AG10803 (cell line): ENCODE measurements at places on chromosomes 11 and 22.
A peak's percentile ranks its signal among the peaks of the same experiment; 100 is the strongest.

GRCh38 chr11:64539711-64540427 is 51.2 kb upstream of the SLC22A12 start:
- no peak for DNase-seq

GRCh38 chr22:37638391-37639069 is 939 bp upstream of the SH3BP1 start:
- no peak for DNase-seq

- DNase-seq, result no peak
Observed at GRCh38 chr11:91698845-91699244, 525.8 kb upstream of the FAT3 start.

DNA sequence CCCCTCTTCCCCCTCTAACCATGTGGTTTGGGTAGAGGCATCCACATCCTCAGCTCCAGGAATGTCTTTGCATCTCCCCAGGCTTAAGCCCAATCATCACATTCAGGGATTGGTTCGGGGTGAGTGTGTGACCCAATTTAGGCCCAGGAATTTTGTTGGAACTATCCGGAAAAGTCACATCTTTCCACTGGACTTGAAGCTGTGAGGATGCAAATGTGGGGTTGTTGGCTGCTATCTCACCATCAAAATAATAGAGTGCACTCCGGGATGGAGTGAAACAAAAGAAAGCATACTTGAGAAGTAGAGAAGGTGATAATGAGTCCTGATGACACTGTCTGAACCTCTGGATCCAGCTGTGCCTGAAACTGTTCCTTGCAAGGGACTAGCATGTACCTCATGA is 33.8 kb upstream of the OLFML1 start:
- no peak for DNase-seq

GRCh38 chr11:71186806-71187205 is 65.6 kb downstream of the SHANK2 start:
- DNase-seq, result no peak

- DNase-seq, result peak; percentile 38
Observed at GRCh38 chr11:84922212-84922805, 704.8 kb downstream of the DLG2 start.
